ENCODE measurements at places on chromosomes 2 and 18.

GRCh38 chr2:119672161-119672862, 6.7 kb upstream of the TMEM177 start:
- DNase-seq, result no peak

DNA sequence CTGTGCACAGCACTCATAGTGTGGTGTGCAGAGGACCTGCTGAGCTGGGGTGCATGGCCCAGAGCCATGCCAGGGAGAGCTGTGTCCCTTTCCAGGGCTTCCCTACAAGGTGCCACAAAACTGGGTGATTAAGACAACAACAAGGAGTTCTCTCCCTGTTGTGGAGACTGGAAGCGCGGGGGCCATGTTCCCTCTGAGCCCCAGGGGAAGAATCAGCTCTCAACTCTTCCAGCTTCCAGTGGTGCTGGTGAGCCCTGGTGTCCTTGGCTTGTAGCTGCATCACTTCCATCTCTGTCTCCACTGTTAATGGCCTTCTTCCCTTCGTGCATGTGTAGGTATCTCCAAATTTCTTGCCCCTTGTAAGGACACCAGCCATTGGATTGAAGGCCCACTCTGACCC, 73.3 kb downstream of the CABLES1 start:
- DNase-seq, result no peak

GRCh38 chr2:28128281-28128950, 237.9 kb downstream of the BABAM2 start:
- no peak for DNase-seq

DNA sequence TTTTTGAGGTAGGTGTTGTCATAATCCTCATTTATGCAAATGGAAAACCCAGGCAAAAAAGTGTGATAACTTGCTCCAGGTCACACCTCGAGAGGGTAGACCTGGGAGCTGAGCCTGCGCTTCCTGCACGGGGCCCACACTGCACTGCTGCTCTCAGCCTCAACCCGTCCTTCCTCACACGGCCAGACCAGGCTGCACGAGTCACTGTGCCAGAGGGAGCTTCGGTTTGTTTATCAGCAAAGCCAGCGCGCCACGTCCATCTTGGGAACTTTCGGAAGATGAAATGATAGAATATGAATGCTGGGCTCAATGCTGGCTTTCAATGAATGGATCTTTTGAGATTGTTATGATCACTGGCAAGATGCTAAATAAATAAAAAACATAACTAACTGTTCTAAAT, 14.4 kb downstream of the COPS9 start:
- DNase-seq, result no peak

DNA sequence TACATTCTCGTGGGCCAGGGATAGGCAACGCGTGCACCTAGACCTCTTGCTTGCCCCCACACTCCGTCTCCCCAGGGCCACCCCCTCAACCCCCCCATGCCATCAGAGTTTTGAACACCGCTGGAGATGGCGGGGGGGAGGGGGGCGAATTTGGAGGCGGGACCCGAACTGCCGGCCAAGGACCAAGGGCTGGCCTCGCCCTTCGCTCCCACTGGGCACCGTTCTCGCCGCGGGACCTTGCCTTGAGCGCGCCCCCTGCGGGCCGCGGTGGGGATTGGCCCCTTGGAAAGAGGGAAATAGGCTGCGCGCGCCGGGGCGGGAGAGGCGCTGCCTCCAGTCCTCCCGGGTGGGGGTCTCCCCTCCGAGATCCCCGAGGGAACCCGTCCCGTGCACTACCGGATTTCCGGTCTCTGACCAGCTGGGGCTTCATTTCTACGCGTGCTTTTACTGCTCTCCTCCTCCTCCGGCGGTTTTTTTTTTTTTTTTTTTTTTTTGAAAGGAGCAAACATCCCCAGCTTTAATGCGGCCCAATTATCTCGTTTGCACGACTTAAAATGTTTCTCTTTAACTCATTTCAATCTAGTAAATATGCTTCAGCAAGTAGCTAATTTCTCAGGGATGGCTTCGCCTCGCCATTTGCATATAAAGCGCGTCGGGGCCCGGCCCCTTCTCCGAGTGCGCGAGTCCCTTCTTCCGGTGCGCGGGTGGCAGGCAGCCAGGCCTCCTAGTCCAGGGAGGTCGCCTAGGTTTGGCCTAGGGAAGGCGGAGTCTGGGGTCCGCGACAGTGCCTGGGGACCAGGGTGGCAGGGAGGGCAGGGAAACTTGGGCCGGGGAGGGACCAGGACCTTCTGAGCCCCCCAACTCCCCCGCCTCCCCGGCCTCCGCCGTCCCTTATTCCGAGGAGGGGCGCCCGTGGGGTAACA, 10.0 kb upstream of the GBX2 start:
- peak; percentile 68 for DNase-seq

DNA sequence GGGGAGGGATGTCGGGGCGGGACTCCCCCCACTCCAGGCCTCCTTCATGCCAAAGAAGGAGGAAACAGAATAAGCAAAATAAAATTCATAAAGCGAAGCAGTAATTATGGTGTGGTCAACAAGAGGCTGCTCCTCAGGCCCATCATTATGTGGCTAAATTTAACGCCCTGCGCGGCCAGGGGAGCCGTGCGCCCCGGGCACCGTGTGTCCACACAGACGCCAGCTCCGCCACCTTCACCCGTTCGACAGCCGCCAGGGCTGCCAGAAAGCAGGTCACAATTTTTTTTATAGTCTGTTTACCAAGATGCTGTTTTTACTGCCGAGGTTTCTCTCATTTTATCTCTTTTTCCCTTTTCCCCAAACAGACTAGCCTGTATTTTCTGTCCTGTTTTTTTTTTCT, 31.0 kb downstream of the NHEJ1 start:
- peak; percentile 52 for DNase-seq

DNA sequence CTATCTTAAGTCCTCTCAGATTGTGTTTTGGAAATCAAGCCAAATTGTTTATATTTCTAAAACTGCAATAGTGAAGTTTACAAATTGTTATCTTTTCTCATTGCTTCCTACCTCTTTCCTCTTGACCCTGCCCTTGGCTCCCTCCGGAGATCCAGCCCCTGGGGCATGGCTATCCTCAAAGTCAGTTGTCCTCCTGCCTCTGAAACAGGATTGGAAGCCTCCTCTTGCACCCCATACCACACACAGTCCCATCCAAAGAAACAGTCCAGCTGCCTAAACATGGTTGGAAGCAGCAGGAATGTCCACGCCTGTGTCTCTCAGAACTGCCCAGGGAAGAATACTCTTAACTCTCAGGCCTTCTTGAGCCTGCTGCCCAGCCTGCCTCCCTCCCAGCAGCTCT, 30.1 kb upstream of the COL6A3 start:
- no peak for DNase-seq

DNA sequence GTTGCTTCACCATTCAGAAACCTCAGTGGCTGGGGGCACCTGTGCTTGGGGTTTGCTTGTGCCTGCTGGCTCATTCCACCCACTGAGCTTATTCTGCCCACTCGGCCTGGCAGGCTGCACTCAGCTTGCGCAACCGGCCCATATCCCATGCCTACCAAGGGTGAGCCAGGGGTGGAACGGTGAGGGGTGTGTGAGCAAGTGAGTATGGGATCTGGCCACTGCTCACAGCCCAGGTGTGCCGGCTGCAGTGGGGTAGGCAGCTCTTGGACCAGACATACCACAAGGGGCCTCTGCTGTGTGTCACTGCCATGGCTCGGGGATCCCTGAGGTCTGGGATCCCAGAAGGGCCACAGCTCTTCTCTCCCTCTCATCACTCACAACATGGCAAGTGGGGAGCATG, 1000.5 kb upstream of the CRIM1 start:
- no peak for DNase-seq

DNA sequence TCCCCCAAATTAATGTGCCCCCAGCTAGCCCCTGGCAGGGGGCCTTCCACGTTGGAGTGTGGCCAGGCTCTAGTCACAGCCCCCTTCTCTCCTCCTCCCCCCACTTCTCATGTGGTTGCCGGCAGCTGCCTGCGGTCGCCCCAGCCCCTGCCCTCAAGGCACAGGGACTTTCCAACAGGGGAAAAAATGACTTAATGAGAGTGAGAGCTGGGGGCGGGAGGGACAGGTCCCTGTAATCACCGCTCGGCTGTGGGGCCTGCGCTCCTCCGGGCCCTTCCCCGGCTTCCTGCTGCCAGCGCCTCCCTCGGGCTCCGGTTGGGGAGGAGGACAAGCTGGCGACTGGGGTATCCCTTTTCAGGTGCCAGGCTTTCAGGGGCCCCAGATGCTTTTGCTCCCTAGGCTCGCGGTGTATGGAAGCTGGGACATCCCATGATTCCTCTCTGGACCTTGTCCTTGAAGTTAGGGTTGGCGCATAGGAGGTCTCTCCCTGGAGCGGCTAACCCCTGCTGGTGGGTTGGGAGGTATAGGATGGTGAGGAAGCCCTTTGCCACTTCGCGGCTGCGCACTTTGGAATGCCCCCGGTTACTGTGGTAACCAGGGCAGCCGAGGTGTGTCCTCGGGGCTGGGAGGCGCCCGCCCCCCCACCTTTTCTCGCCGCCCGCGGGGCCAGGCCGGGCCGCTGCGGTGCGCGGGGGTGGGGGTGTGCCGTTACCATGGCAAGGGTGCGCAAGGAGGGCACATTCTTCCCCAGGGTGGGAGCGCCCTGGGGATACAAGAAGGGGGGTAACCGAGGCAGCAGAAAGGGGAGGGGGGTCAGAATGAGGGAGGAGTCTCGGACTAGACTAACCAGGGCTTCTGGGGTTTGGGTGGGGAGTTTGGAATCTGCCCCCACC, 16.1 kb downstream of the WNT10A start:
- peak; percentile 55 for DNase-seq

GRCh38 chr18:12026562-12026961, 45.3 kb downstream of the IMPA2 start:
- no peak for DNase-seq

- DNase-seq, result no peak
Observed at GRCh38 chr2:54726940-54727339, 3.5 kb downstream of the EML6 start.

DNA sequence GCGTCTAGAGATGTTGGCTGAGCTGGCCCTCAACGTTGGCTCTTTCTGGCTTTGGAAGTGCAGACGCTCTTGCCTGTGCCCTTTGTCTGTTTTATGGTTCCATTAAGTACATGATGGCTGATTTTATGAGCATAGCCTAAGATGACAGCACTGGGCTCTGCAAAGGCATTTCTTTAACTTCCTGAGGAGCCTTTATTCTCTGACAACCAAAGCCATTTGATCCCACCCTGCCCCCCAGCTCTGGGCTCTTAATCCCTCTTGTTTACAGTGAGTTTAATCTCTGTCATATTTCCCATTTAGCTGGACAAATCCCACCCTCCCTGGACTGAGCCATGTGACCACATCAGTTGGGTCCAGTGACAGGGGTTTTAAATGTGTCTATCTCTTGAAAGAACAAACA, 195.9 kb downstream of the ACKR3 start:
- DNase-seq, result no peak

DNA sequence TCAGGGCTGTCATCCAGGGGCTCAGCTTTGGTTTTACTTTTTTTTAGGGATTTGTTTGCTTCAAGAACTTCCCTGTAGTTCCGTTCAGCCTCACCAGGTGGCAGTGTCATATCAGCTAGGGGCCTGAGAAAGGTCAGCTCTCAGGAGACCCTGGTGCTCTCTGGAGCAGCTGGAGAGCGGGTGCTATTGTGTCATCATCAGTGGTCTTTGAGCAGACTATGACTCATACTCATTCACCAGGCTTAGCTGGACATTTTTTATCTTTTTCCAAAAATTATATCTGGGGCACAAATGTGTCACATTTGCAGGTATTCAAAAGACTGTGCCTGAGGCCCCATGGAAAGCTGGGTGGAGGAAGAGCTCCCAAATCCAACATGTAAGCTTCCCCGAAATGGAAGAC, 24.4 kb downstream of the ZNF892 start:
- peak; percentile 54 for DNase-seq

All from left hindlimb (tissue), 1 donor.